ENCODE measurements at places on chromosomes 2 and 18. TPM values are rescaled to one million over a fixed set of nuclear protein-coding genes. Genes with fewer than 3 reads are reported as not detected.

Gene MROH2A
- total RNA-seq = 0.12 TPM

Gene GPR17
- not detected for total RNA-seq

Gene TXNDC9
- 43.3 TPM for total RNA-seq

Gene CCDC85A
- 0.22 TPM for total RNA-seq

Gene UGT1A10
- 0.49 TPM for total RNA-seq

Gene SPDYA
- 0.15 TPM for total RNA-seq

Gene CD28
- total RNA-seq = not detected

Gene PLA2R1
- total RNA-seq = 2.4 TPM

Gene HOXD8
- 4.8 TPM for total RNA-seq

Gene PDE1A
- 0.17 TPM for total RNA-seq

Gene PSME4
- 46.4 TPM for total RNA-seq

Gene CROCC2
- not detected for total RNA-seq

Gene REG1B
- total RNA-seq = not detected

Gene GREB1
- 1.7 TPM for total RNA-seq

Gene SPRED2
- 34.2 TPM for total RNA-seq

Gene AMER3
- not detected for total RNA-seq

Gene PARD3B
- total RNA-seq = 0.88 TPM

Gene LAMA1
- 0.17 TPM for total RNA-seq

Gene GALR1
- total RNA-seq = not detected

Gene TTL
- total RNA-seq = 32.3 TPM

Gene LRRTM1
- not detected for total RNA-seq

Gene FAP
- total RNA-seq = not detected

Gene MALL
- 166 TPM for total RNA-seq

Gene ABCB11
- total RNA-seq = 0.03 TPM

Gene MRO
- total RNA-seq = 0.47 TPM

Gene FAM124B
- total RNA-seq = not detected

Gene HOXD13
- 0.29 TPM for total RNA-seq

Gene TPO
- total RNA-seq = 0.08 TPM

Gene TLX2
- total RNA-seq = 0.36 TPM

Gene RAB17
- 0.36 TPM for total RNA-seq

Gene HAAO
- not detected for total RNA-seq

Gene FAM110C
- 0.23 TPM for total RNA-seq

Gene RNF152
- 0.02 TPM for total RNA-seq

Gene TRMT61B
- total RNA-seq = 14.8 TPM

Gene NT5C1B
- not detected for total RNA-seq

Gene RAD51AP2
- not detected for total RNA-seq

Gene CABYR
- 13.5 TPM for total RNA-seq

Gene CTDP1
- 15.5 TPM for total RNA-seq

Gene LYPD6B
- not detected for total RNA-seq

Gene WDSUB1
- 8.2 TPM for total RNA-seq

Gene C18orf54
- total RNA-seq = 2.7 TPM

Gene CPLX4
- total RNA-seq = not detected

Gene ANKRD23
- 2.3 TPM for total RNA-seq

Gene VIL1
- 0.24 TPM for total RNA-seq

Gene NEB
- 0.21 TPM for total RNA-seq

Gene MYCN
- total RNA-seq = not detected

Gene PLCD4
- total RNA-seq = 0.29 TPM

Gene LIMS3
- total RNA-seq = not detected

All from A549 treated with GW870086 at 1 μM for 4 hours (cell line).